ENCODE measurements at places on chromosomes 13 and 19.

DNA sequence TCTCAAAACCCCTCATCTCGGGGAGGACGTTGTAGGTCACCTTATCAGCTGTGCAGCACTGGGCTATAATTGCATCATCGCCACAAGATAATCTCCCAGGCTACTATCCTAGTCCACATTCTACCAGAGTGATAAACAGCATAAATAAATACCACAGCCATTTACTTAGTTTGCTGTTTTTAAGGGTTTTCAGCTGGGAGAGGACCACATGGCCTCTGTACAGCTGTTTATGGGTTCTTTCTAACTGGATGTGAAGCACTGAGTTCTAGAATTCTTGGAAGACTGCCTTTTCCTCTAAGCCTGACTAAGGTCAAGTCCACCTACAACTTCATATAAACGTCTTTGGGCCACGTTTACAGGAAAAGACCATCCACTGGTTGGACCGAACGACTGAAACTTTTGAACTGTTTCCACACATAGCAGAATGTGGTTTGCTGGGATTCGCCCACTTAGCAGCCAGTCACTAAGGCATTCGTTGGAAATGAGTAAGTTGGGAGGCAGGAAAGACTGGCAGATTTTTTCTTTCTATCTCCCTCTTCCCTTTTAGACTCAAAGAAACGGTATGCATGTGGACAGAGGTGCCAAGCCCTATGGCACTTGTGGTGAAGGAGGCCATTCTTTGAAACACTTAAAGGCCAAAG lies 752.5 kb upstream of the SGCG start:
- no peak for DNase-seq

- DNase-seq: no peak
These were observed 752 bp downstream of the PDCD5 start for GRCh38 chr19:32581705-32582179.

- DNase-seq: no peak
These were observed 3.3 kb downstream of the SIX5 start for GRCh38 chr19:45765702-45766295.

DNA sequence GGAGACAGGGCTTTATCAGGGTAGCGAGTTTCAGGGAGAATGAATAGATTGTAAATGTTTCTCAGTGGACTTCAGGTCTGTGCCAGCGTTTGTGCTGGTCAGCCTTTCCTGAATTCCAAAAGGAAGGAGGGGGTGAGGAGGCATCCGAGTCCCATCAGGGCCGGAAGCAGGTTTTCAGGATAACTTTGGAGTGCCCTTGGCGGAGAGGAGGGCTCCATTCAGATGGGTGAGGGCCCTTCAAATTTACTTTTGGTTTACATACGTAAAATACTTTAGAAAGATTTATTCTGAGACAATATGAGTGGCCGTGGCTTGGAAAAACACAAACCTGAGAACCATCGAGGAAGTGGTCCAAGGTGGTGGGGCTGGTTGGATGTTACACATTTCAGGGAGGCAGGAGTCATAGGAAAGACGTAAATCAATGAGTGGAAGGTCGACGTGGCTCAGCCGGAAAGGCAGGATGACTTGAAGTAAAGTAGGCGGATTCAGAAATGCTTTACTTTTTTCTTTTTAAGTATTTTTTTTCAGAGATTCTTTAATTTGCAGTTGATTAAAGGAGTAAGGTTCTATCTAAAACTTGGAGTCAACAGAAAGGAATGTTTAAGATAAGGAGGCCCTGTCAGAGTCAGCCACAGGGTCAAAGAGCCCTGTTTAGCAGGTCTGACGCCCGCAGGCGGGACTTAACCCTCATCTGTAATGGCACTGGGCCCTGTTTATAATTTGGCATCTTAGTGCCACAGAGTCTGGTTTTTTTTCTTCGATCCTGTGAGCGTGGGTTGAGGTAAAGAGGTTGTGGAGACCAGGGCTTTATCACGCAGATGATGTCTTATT lies 32.8 kb downstream of the ATP11A start:
- no peak for DNase-seq

- no peak for DNase-seq
These were observed 117.7 kb downstream of the FREM2 start for GRCh38 chr13:38804536-38804935.

- DNase-seq: no peak
These were observed 301.9 kb downstream of the SPRY2 start for GRCh38 chr13:80039000-80039399.

- no peak for DNase-seq
These were observed 14.2 kb downstream of the ZAR1L start for GRCh38 chr13:32300920-32301319.

DNA sequence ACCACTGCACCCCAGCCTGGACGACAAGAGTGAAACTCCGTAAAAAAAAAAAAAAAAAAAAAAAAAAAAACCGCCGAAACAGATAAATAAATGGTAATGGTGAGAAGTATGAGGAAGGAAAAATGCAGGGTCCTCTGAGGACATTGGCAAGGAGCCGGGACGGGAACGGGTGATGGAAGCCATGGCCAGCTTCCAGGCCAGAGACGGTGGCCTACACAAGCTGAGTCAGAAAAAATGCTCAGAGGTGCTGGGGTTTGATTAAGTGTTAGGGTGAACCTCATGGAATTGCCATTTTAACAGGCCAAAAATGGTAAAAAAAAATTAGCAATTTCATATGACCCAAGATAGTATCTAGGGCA lies 866 bp upstream of the ZSWIM4 start:
- DNase-seq: no peak

DNA sequence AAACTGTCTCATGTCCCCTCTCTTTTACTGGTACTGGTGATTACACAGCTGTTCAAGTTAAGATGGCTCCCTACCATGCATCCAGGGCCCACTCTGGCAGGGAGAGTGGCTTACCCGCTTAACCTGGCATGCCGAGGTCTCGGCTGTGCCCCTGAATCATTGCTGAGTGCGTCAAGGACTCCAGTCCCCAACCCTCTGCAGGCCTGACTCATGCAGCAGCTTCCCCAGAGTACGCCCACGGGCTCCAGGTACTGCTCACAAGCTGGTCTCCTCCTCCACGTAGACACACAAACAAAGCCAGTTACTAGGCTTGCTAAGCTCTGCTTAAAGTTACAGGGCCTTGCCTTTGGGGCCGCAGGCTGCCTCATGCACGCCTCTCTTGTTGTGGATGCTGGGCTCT lies 447.4 kb downstream of the COG6 start:
- DNase-seq: no peak

DNA sequence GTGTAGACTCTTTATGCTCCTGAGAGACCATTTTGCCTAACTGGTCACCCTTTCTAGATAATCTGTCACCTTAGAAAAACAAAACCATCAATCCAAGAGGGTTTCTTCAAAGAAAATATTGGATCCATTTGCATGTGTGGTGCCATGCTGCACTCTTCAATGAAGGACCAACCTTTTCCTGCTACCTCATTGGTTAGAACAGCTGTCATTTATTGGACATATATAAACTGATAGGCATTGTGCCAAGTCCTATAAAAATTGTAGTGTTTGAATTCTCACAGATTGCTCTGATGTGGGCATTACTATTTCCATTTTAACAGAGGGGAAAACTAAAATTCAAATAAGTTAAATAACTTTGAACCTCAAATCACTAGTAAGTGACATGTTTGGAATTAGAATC lies 333.2 kb downstream of the MYO16 start:
- no peak for DNase-seq

GRCh38 chr13:46953331-46953730 lies 56.5 kb upstream of the HTR2A start:
- no peak for DNase-seq

- DNase-seq: no peak
These were observed 210.4 kb upstream of the ZNF536 start for GRCh38 chr19:30161770-30162169.

All from effector CD8-positive, alpha-beta T cell (primary cell).